ENCODE measurements at places on chromosomes 5 and 9.

GRCh38 chr5:329768-330167 is 8.3 kb downstream of the AHRR start:
- DNase-seq, result no peak

DNA sequence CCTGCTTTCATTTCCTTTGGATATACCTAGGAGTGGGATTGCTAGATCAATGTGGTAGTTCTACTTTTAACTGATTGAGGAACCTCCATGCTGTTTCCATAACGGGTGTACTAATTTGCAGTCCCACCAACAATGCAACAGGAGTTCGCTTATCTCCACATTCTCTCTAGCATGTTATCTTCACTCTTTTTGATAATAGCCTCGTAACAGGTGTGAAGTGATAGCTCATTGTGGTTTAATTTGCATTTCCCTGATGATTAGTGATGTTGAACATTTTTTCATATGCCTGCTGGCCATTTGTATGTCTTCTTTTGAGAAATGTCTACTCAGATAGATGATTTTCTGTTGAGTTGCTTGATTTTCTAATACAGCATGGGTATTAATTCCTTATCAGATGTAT is 142.2 kb downstream of the ZNF462 start:
- DNase-seq, result no peak

DNA sequence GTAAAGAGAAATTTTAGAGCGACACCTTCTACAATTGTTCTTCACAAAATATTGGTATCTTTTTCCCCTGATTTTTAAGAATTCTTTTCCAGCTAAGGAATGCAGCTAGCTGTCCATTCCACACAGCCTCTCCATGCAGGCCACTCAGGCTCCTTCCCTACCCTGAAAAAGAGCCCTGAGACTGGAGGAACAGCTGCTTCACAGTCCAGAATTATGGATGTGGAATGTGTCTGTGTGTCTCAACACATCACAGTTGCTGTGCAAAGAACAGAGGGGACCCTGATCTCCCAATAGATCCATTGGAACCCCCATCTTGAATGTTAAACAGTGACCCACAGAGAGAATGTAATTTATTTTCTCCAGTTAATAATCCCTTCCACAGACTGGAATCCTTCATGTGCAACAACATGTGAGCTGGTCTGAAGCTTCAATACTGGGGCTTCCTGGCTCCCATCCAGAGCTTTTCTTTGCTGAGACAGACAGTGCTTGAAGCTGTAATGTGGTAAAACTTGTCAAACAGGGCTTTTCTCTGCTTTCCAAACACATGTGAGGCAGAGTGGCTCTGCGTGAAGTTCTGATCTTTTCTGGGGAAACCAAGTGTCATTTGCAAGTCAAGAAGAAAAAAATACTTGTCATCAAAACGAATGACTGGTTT is 53.3 kb upstream of the SMC5 start:
- DNase-seq, result no peak

GRCh38 chr5:87103616-87104287 is 163.9 kb upstream of the RASA1 start:
- no peak for DNase-seq
